ENCODE measurements at places on chromosomes 5 and 9.

- no peak for DNase-seq
These were observed 636.1 kb upstream of the KLF4 start for GRCh38 chr9:108125625-108126024.

- DNase-seq, result no peak
These were observed 153.1 kb upstream of the RASA1 start for GRCh38 chr5:87114631-87115030.

- DNase-seq, result peak; percentile 48
These were observed 19.5 kb downstream of the CXXC5 start for GRCh38 chr5:139667730-139668063.

- peak; percentile 67 for DNase-seq
These were observed 16.1 kb upstream of the RAB14 start for GRCh38 chr9:121217609-121218292.

DNA sequence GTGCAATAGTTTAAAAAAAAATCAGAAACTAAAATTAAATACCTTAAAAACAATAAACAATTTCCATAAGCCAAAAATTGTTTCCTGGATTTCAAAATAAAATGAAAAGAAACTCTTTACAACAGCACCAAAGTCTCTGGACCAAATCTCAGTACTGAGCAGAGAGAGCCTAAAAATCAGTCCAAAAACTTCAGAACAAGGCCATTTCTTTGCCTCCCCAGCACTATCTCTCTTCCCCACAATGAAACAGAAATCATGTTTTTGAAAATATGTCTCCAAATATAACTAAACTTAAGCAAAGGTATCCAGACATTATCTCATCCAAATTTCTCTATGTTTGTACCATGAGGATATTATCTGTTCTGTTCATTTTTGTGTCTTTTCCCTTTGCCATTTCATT is 1.0 kb downstream of the FREM1 start:
- DNase-seq, result no peak
